Mesenteric fat pad (tissue), 1 donor: ENCODE measurements at places on chromosomes 1 and 21. TPM values are rescaled to one million over a fixed set of nuclear protein-coding genes. Genes with fewer than 3 reads are reported as not detected.

DNA sequence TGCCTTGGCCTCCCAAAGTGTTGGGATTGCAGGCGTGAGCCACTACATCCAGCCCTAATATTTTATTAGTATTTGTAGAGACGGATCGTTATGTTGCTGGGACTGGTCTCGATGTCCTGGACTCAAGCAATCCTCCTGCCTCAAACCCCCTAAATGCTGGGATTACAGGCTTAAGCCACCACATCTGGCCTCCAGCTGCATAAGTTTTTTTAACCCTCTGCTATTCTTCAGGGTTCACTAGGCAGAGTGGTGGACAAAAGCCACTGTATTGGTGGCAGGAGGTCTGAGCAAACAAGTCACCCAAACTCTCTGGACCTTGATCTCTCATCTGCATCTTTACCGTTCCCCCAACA is 10.1 kb upstream of the CLIC4 start:
- no peak for DNase-seq

DNA sequence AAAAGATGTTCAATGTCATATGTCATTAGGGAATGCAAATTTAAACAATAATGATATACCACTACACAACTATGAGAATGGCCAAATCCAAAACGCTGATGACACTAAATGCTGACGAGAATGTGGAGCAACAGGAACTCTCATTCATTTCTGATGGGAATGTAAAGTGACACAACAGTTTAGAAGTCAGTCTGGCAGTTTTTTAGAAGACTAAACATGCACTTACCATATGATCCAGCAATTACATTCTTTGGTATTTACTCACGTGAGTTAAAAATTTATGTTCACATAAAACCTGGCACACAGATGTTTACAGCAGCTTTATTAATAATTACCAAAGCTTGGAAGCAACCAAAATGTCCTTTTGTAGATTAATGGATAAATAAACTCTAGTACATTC is 110.4 kb upstream of the C1orf21 start:
- no peak for DNase-seq

- no peak for DNase-seq
Measured at GRCh38 chr1:26602378-26602959, 72.9 kb downstream of the RPS6KA1 start.

GRCh38 chr1:35062518-35063196 is 16.5 kb upstream of the ZMYM1 start:
- no peak for DNase-seq

DNA sequence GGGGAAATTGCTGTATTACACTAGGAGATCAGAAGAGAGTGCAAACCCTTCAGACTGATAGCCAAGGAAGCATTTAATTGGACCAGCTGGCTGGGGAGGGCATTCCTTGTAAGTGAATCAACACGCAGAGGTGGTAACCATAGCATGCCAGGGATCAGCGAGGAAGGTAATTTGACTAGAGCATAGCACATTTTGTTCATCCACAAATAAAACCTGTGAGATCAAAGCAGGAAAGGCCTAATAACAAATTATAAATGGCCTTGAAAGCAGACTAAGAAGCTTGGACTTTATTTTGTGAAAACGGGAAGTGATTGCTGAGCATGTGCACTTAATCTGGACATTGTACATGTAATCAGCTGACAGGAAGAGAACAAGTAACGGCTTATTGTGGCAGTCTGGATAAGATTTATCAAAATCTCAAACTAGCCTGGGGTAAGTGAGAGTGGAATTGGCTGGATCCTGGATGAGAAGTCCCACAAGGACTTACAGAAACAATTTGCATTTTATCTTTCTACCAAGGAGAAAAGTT is 11.7 kb upstream of the CD55 start:
- DNase-seq = no peak

DNA sequence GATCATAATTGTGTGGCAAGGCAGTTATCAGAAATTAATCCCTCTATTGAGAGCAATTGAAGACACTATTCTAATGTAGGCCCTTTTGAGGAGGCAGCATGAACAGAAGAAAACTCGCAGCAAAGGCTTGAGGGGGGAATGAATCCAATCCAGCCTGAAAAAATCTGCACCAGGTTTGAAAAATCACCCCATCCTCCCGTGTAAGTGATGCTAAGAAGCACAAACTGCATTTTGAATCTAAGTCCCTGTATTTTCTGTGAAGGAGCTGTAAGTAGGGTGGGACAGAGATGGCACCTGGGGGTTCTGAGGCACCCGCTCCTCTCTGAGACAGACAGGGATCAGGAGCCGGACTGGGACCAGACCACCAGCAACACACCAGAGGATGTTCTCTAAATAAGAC is at the start of gene CRB1:
Gene CRB1, plus strand, starts transcription at position 241 of the 400 bp plus-strand sequence. CDS start 161 bp downstream, outside the sequence.
- no peak for DNase-seq

SPRR4 gene
- total RNA-seq = not detected

TNFAIP8L2 gene
- 8.0 TPM for total RNA-seq

DNA sequence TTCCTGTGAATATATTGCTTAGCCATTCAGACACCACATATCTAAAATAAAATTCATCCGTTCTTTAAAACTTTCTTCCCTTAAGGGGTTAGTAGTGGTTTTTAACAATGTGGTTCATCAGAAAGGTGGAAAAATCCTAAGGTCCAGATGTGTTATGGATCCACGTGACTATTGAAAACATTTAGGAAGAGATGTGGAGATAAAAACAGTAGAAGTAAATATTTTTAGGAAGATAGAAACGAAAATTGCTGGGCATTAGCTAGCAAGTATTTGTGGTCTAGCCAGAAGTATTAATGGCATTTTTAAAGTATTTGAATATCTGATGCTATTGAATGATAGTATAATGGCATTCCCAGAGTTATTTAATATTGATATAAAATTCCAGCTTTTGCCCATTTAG is 180.8 kb downstream of the LTN1 start:
- no peak for DNase-seq

GRCh38 chr1:47805921-47806361 is 191.2 kb downstream of the TRABD2B start:
- DNase-seq = no peak
